Suprapubic skin (tissue), 4 donors: ENCODE measurements at places on chromosomes 11 and 22.

GRCh38 chr11:64867748-64868462 lies 10.5 kb downstream of the EHD1 start:
- no peak for DNase-seq

- no peak for DNase-seq
Measured at GRCh38 chr22:22773427-22773826, 114.2 kb upstream of the IGLL5 start.

DNA sequence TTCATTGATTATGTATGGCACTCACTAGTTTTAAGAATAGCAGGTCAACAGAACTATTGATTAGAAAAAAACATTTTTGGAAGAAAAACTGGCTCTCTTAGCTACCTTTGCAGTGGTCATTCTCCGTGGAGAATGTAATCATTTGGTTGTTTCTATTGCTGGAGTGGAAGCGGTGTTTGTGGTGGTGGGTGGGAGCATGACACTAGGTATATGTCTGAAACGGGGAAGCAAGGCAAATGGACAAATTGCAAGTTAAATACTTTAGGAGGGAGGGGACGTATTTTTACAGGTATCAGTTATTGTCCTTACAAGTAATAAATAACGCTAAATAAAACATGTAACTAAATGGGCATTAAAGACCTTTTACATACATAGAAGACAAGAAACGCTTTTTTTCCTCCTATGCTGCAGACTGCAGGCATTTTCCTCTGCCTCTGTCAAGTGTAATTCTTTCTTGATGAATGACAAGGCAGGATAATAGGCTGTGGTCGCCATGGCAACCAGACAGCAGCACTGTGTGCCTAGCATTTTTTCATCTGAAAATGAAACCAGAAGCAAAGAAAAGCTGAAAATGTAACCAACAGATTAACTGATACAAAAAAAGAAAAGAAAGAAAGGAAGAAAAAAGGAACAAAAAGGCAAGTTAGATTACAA lies 46.2 kb downstream of the BLID start:
- no peak for DNase-seq

- no peak for DNase-seq
Measured at GRCh38 chr22:30115705-30116104, 35.4 kb downstream of the HORMAD2 start.

DNA sequence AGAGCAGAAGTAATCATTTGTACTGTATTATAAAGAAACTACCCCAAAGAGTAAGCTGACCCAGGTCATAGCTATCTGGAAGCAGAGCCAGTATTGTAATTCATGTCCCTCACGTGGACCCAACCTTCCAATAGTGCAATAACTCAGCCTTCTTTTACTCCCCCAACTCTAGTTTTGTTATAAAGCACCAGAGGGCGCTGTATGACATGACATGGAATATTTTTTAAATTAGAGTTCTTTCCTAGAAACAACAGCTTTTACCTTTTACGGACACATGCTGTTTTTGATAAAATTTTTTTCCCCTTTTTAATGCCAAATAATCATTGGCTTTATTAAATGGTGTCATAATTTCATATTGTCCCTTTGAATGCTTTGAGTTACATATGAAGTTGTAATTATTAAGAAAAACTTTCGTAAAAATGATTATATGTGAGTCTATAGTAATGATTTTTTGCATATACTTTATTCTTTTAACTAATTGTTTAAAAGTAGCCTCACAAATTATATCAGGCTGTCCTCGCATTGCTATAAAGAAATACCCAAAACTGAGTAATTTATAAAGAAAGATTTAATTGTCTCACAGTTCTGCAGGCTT lies 76.9 kb downstream of the DKK3 start:
- DNase-seq, result no peak

- DNase-seq, result no peak
Measured at GRCh38 chr11:114237321-114238280, 58.6 kb upstream of the NNMT start.

DNA sequence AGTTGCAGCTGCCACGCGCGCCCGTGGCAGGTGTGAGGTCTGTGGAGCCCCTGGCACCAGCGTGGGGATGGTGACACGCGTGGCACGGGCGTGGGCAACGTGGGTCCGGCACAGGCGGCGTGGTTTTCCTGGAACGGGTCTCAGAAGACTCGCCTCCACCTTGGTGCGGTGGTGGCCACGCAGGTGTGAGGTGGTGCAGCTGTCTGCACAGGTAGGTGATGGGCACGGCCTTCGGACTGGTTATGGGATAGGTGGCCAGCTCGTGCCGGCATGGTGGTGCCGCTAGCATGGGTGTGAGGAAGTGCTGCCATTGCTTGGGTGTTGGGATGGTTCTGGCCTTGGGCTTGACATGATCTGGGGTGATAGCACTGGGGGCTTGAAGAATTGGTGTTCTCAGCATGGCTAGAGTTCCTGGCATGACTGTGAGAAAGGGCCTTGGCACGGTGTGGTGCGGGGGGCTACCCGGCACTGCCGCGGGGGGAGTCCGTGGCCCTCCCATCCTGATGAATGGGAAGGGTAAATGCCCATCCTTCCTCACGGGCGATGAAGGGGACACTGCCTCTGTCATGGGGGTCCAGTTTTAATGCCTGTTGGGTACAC lies 531 bp downstream of the DAGLA start:
- peak; percentile 56 for DNase-seq

GRCh38 chr11:4065601-4066377 lies 28.8 kb upstream of the RRM1 start:
- no peak for DNase-seq

DNA sequence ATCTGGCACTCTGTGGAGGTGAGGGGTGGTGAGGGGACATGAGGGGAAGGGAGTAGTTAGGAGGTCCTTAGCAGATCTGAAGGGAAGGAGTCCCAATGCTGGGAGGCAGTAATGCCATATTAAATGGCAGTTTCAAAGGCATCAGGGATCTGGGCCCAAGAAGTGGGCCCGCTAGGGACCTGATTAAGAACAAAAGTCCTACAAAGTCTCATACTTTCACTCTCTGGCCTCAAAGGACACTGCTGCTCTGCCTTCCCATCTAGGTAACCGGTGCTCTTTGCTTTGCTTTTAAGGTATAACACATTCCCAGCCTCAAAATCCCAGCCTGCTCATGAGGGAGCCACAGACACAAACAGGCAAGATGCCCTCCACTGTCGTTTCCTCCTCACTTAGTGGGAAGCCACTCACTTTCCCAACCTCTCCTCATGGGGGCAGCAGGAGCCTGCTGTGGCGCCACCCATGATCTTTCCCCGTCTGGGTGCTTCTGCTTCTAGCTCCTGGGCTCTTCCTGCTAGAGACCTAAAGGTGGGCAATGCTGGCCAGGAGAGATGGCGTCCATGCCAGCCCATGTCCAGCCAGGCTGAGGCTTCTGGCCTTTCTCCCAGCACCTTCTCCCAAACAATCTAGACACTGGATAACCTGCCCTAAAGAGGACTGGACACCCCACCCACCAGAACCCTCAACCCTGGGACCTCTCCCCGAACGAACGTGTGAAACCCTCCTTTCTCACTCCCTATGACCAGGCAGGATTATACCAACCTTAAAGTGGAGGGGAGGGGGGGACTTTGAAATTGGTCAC lies 68.3 kb downstream of the PLEKHA7 start:
- no peak for DNase-seq

GRCh38 chr11:72378704-72379383 lies 55.5 kb downstream of the CLPB start:
- no peak for DNase-seq

- DNase-seq, result peak; percentile 48
Measured at GRCh38 chr11:2576111-2576510, 123.7 kb downstream of the KCNQ1OT1 start.

- DNase-seq, result no peak
Measured at GRCh38 chr11:10439351-10439750, 15.7 kb upstream of the AMPD3 start.

GRCh38 chr11:100574894-100575769 lies 112.0 kb upstream of the ARHGAP42 start:
- DNase-seq, result no peak

GRCh38 chr11:29328961-29329441 lies 687.8 kb downstream of the KCNA4 start:
- no peak for DNase-seq

GRCh38 chr22:38504731-38505540 lies 1.2 kb downstream of the DDX17 start:
- DNase-seq, result no peak

DNA sequence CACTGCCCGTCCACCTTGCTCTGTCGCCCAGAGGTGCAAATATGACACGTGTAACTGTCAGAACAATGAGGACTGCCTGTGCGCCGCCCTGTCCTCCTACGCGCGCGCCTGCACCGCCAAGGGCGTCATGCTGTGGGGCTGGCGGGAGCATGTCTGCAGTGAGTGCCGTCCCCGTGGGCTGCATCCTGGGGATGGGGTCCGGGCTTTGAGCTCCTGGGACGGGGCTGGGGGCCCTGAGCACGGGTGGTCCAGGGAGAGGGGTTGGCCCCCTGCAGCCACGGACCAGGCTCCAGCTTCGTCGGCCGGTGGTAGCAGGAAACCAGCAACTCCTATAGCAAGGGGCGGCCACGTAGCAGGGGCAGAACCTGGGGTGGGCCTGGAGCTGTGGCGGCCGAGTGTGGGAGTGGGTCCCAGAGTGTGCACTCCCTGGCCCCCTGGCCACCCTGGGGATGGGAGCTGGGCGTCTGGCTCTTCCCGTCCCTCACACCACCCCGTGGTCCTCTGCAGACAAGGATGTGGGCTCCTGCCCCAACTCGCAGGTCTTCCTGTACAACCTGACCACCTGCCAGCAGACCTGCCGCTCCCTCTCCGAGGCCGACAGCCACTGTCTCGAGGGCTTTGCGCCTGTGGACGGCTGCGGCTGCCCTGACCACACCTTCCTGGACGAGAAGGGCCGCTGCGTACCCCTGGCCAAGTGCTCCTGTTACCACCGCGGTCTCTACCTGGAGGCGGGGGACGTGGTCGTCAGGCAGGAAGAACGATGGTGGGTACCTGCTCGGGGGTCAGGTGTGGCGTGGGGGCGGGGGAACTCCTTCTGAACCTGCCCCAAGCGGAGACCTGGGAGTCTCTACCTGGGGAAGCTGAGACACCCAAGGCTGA lies 10.1 kb downstream of the MUC2 start:
- peak; percentile 53 for DNase-seq

DNA sequence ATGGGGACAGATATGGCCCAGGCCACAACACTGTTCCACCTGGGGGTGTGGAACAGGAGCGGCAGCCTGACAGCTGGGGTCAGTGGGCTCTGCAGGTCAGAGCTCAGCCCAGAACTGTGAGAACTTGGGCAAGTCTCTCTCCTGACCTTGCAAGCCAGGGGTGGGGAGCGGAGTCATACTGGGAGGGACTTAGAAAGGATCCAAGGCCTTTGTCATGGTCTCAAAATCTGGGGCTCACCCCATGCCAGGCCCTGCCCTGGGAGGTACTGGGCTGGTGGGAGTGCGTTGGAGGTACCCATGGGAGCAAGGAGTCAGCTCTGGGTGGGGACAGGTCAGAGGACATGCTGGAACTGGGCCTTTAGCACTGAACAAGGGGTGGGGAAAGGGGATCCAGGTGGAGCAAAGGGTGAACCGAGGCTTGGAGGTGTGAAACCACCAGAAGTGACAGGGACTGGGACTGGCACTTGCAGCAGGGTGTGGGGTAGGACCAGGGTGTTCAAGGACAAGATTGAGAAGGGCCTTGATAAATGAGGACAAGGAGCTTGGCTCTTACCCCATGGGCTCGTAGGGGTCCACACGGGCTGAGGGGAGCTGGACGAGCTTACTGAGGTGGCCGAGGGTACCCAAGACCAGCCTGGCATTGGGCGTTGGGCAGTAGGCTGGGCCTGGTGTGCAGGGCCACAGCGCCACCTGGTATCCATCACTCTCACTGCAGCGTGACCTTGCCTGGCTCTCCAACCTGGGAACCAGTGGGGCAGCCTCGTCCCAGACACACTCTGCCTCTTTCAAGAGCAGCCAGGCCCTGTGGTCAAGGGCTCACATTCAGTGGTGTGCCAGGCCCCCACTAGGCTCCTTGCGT lies 7.4 kb upstream of the PMM1 start:
- no peak for DNase-seq

DNA sequence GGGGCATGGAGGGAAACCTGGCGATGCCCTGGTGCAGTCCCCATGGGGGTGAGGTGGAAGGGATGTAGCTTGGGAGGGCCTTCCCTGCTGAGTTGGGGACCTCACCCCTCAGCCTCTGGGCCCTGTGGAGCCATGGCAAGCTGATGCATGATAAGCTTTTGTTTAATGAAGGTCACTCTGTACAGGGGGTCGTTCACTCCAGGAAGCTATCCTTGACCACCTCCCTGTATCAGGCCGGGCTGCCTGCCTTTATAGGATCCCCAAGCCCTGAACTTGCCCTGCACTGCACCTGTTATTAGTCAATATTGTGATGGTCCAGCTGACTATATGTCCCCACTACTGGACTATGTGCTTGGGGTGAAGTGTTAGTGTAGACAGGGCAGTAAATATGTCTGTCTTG lies 49.7 kb upstream of the MYEOV start:
- DNase-seq, result no peak

DNA sequence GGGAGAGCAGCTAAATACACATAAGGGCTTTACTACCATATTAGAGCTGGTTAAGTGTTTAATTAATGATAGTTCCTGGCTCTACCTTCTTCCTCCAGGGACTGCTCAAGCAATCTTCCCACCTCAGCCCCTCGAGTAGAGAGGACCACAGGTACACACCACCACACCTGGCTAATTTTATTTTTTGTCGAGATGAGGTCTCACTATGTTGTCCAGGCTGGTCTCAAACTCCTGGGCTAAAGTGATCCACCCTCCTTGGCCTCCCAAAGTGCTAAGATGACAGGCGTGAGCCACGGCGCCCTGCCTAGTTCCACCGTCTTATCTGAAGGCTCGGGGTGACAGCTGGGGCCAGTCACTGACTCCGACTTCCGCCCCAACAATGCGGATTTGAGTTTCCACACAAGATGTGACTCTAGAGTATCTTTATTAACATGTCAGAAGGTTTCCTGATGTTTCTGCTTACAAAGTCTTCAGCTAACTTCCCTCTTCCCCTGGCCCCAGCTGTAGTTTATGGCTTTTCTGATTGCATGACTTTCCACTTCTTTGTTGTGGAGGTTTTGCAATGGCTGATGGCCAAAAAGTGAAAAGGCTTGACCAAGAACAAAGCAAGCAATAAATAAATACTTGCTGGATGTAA lies 16.8 kb downstream of the TPST2 start:
- no peak for DNase-seq

DNA sequence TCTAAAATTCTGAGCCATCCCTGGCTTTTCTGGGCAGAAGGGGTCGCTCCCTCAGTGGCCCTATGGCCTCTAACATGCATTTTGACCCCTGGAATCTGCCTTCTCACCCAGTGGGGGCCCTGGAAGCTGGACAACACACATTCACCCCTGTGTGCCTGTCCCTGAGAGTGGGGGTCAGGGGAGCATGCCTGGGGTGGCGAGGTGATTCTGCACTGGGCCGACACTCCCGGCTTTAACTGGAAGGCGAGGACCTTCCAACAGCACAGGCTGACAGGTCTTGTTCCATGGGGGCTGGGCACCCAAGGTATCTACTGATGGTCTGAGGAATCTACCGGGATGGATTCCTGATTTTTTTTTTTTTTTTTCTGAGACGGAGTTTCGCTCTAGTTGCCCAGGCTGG lies 10.7 kb downstream of the PPM1F start:
- DNase-seq, result no peak
